ENCODE measurements at places on chromosomes 7 and 10.

GRCh38 chr7:25325186-25325757 lies 97.0 kb upstream of the NPVF start:
- no peak for DNase-seq

- no peak for DNase-seq
Measured at GRCh38 chr10:65891073-65891981, 1034.5 kb upstream of the LRRTM3 start.

DNA sequence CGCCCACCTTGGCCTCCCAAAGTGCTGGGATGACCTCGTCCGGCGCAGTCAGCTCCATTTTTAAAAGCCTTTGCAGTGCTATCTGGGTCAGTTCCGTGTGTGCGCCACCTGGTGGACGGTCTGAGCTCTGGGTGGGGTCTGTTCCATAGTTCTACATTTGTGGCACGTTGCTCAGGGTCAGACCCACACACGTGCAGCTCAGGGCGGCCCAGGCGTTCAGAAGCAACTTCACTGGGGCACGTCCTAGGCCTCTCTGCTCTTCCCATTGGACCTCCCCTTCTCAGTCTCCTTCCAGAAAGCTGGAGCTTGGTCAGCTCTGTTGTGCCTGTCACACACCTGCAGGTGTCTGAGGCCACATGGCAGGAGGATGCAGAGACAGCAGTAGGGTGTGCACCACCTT lies 137.9 kb downstream of the DNAJB6 start:
- DNase-seq = no peak

DNA sequence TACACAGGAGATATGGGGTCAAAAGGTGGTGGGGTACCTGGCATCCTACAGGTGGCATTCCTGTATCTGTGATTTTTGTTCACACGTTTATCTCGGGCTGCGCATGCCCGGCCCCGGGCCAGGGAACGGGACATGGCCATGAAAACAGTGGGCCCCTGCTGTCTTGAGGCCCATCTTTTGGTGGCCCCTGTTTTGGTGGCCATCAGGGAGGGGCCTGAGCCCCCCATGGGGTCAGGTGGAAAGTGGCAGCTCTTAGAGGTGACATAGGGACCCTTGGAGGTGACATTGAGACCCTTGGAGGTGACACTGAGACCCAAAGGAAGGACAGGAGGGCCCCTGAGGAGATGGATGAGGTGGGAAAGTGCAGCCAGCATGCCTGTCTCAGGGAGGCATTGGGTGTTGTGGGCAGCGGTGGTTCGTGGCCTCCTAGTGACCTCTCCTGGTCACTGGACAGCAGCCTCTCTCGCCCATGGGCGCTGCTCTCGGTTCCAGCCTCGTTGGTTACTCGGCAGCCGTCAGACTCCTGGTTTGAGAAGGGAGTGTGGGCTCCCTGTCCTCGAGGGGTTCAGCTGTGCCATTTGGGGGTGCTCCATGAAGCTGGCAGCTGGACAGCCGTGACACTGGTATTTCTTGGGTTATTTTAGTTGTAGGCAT lies 39.9 kb downstream of the INPP5A start:
- DNase-seq = no peak

GRCh38 chr7:44216521-44217222 lies 15.9 kb downstream of the YKT6 start:
- no peak for DNase-seq

Data from T-helper 22 cell (primary cell).